KBM-7 (cell line): ENCODE measurements at places on chromosomes 2 and 18.
A peak's percentile ranks its signal among the peaks of the same experiment; 100 is the strongest.

DNA sequence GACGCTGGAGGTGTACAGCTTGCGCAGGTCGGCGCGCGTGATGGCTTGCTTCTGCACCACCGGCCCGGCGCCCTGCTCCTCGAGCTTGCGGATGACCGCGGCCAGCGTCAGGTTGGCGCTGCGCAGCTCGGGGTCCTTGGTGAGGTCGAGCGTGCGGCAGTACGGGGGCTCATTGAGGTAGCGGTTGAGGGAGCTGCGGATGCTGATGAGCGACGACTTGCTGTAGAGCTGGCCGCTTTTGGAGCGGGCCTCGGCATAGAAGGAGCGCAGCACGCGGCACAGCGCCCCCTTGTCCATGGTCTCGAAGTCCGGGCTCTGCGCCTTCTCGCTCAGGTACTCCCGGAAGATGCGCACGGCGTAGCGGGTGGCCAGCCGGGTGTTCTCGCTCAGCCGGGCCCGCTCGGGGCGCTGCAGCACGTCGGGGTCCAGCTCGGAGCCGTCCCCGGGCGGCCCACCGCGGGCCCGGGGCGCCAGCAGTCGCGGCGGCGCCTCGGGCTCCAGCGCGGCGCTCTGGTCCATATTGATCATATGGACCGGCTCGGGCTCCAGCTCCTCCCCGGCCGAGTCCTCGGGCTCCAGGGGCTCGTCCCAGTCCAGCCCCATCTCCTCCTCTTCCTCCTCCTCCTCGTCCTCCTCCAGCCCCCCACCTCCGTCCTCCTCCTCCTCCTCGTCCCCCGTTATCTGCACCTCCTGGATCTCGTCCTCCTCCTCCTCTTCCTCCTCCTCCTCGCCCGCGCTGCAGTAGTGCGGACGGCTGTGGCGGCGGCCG is 523 bp downstream of the KCTD1 start:
- DNase-seq = no peak

DNA sequence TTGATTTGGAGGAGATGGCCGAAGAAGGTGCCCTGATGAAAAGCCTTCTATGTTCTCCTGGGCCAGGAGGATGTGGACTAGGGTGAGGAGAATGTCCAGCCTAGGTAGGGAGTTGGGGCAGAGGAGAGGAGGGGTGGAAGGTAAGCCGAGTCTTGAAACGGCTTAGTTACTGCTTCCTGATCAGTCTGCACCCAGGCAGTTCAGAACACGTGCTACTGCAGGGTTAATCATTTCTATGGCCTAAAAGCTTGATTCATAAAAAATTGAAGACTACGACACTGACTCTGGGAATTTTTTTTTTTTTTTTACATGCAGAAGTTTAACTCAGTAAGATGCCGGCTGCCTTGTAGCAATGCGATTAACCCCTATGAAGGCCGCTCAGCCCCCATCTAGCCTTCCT is 125.3 kb downstream of the TMEM163 start:
- no peak for DNase-seq

- DNase-seq = no peak
Measured at GRCh38 chr2:165601928-165602521, 132.5 kb downstream of the CSRNP3 start.

DNA sequence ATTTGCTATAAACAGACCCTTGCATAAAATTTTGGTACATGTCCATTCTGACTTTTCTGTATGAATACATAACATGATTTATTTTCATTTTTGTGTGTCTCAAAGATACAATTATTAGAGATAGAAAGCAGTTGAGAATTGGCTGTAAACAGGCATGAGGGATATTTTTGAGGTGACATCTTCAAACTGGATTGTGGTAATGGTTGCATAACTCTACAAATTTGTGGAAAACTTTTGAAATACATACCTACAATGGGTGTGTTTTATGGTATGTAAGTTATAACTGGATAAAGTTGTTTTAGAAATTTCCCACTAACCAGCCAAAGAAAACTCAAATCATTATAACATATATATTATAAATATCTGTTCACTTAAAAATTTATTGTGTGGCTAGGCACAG is 39.6 kb downstream of the GREB1L start:
- DNase-seq = no peak

- DNase-seq = no peak
Measured at GRCh38 chr2:135840601-135841000, 3.6 kb upstream of the LCT start.

- DNase-seq = peak; percentile 33
Measured at GRCh38 chr2:37344453-37345361, at the start of gene QPCT. TSS of gene QPCT (plus strand) at chr2:37344630. CDS start at chr2:37344732, 102 bp downstream.

- no peak for DNase-seq
Measured at GRCh38 chr18:48732767-48733424, 194.1 kb downstream of the CTIF start.

DNA sequence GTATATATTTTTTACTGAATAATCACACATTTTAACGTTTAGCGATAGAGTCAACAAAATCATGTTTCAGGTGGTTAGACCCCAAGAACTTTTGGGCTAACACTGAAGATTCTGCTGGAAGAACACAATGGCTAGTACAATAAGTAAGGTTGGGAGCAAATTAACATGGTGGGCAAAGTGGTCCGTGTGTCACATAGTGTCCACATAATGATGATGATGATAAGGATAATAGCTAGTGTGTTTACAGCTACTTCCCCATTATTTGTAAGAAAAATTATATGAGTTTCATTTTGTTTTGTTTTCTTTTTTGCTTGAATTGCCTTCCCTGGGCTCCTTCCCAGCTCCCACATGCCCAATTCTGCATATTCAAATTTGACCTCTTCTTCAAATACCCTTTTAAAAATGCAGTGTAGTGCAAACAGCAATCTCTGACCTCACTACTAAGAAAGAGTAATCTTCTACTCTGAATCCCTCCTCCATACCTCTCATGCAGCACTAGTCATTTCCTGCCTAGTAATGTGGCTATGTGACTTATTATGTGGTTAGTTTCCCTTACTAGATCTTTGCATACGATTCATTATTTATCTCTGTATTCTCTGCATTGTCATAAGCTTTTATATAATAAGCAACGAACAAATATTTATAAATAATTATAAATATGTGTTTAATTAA is 16.9 kb upstream of the VPS54 start:
- DNase-seq = peak; percentile 54

DNA sequence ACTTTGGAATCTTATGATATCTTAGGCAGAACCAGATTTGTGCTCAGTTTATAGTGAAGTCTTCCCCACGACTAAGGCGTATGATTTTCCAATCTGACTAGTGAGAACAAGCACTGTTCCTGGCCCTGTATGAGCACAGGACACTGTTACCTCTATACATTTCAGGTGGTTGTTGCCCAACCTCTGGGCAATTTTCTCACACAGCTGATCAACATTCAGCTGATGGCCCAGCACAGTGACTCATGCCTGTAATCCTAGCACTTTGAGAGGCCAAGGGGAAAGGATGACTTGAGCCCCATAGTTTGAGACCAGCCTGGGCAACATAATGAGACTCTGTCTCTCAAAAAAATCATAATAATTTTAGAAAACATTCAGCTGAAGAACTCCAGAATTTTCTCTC is 119.5 kb downstream of the ASXL3 start:
- no peak for DNase-seq

GRCh38 chr2:38173683-38174082 is 97.7 kb upstream of the CYP1B1 start:
- no peak for DNase-seq

- no peak for DNase-seq
Measured at GRCh38 chr18:55695091-55695490, 107.1 kb upstream of the TCF4 start.

DNA sequence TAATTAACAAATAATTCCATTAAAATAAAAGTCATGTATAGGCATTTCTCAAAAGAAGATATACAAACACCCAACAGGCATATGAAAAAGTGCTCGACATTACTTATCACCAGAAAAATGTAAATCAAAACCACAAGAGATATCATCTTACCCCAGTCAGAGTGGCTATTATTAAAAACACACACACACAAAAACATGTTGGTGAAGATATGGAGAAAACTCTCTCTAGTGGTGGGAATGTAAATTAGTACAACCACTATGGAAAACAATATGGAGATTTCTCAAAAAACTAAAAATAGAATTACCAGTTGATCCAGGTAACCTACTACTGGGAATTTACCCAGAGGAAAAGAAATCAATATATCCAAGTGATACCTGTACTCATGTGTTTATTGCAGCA is 966.3 kb upstream of the POU3F3 start:
- DNase-seq = no peak

GRCh38 chr2:162232671-162233070 is 10.6 kb downstream of the FAP start:
- DNase-seq = no peak

DNA sequence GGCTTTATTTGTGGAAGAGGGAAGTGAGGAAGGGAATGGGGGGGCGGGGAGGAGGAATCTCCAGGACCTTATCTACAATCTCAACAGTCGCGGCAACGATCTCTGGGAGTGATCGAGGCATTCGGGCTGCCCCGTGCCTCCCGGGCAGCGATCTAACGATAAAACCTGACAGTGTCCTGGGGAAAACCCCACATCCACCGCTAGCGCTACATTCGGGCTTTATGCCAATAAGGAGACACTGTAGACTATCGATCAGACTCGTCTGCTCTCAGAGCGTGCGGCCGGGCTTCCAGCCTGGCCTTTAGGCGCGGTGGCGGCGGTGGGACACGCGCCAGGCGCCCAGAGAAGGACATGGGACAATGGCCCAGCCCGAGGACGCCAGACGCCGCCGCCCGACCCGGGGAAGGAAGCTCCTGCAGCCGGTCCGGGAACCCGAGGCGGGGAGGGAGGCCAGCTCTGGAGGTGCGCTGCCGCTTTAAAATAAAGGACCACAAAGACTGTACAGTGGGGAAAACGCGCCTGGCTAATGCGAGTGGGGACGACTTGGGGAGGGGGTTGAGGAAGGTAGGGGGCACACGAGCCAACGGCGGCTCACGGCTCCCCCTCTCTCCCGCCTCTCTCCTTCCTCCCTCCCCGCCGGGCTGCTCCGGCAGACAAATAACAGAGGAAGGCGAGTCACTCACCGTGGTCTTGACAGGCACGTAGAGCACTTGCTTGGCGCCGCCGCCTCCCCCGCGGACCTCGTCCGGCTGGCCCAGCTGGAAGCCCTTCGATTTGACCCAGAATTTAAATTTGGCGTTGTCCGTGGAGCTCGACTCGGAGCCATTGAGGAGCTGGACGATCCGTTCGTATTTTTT is 2.2 kb downstream of the NOL4 start:
- DNase-seq = peak; percentile 6

DNA sequence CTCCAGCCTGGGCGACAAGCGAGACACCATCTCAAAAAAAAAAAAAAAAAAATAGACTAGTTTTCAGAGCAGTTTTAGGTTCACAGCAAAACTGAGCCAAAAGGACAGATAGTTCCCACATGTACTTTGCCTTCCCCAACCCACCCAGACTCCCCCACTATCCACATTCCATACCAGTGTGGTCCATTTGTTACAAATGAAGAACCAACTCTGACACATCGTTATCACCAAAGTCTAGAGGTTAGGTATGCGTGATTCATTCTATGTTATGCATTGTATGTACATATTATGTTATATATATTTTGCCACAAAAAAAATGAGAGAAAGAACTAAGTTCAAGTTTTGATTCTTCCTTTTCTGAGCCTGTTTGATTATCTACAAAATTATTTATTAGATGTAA is 3.5 kb downstream of the DUSP11 start:
- DNase-seq = no peak

GRCh38 chr2:151907286-151908203 is 79.3 kb upstream of the ARL5A start:
- DNase-seq = no peak

DNA sequence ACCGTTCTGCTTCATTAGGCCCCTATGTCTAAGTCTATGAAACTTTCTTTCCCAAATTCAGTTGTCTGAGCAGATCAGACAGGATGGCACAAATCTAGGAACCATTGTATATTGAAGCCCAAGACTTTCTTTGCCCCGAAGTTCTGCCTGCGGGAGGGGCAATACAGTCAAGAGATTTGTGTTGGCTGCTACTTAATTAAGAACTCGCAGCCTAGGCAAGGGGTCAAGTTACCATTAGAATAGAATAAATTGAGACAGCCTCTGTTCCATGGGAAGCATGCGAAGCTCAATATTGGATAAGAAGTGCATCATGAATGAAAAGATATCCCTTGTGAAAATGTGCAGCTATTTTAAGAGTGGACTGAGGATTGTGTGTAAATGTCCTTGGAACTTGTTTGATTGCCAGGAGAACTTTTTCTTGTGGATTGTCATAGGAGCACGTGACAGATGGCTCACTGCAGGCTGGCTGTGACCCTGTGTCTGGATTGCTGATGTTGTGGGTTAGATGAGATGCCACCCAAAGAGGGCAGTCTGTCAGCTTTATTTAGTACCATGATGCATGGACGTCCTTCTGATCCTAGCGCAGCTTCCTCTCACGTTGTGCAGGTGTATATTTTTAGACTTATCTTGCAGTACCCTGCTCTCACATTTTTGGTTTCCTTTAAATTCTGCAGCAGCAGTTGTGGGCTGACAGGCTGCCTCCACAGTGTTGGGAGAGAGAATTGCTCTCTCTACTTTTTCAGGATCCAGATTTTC is 30.9 kb downstream of the HAUS1 start:
- DNase-seq = no peak

GRCh38 chr2:208033701-208034502 is 8.6 kb upstream of the PLEKHM3 start:
- peak; percentile 42 for DNase-seq

DNA sequence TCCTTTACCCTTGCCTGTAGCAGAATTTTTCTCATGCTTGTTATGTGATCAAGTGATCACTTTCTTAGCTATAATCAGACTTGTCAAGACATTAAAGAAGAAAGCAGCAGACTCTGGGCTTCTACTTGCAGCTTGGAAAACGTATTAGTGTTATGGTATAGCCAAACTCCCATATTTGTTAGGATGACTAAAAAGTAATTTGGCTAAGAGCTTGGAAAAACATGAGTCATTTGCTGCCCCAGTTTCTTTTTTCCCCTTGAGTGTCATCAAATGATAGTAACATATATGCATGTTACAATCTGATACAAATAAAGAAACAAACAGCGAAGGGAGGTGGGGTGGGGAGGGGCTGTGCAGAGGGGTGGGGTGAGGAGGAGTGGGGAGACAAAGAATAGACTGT is 155.5 kb downstream of the IKZF2 start:
- no peak for DNase-seq

DNA sequence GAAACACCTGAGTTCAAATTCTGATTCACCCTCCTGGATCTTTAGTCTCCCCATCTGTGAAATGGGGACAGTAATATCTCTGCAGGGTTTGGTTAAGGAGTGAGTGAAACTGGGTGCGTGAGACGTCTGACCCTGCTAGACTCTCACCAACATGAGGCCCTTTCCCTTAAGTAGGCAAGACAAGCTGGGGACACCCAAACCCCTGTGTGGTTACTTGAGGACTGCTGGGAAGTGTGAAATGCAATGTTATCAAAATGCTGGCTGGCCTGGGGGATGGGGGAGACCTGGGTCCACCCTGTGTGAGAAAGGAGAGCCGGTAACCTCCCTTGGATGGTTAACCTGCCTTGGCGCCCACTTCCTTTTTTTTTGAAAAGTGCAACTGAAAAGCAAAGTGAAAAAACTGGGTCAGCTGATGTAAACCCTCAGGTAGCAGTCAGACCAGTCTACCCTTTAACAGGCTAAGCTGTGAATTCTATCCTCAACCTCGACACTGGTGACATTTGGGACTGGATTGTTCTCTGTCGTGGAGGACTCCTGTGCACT is 82.3 kb downstream of the INPP5D start:
- DNase-seq = peak; percentile 47

GRCh38 chr18:48475635-48476549 is 62.9 kb upstream of the CTIF start:
- peak; percentile 75 for DNase-seq

GRCh38 chr2:39368846-39369245 is 68.2 kb downstream of the MAP4K3 start:
- DNase-seq = no peak

- no peak for DNase-seq
Measured at GRCh38 chr2:230842473-230842872, 22.3 kb upstream of the ITM2C start.

- peak; percentile 81 for DNase-seq
Measured at GRCh38 chr18:76619621-76620315, 124.7 kb upstream of the ZNF516 start.
